SK-N-MC (cell line): ENCODE measurements at places on chromosomes 5 and 9.

GRCh38 chr9:81737871-81738507, 48.6 kb upstream of the TLE1 start:
- DNase-seq, result no peak

GRCh38 chr5:163670036-163670435, 164.6 kb downstream of the MAT2B start:
- no peak for DNase-seq

- DNase-seq, result no peak
Observed at GRCh38 chr5:38321978-38322377, 63.6 kb downstream of the EGFLAM start.

GRCh38 chr9:119453490-119453911, 84.3 kb upstream of the BRINP1 start:
- DNase-seq, result no peak

DNA sequence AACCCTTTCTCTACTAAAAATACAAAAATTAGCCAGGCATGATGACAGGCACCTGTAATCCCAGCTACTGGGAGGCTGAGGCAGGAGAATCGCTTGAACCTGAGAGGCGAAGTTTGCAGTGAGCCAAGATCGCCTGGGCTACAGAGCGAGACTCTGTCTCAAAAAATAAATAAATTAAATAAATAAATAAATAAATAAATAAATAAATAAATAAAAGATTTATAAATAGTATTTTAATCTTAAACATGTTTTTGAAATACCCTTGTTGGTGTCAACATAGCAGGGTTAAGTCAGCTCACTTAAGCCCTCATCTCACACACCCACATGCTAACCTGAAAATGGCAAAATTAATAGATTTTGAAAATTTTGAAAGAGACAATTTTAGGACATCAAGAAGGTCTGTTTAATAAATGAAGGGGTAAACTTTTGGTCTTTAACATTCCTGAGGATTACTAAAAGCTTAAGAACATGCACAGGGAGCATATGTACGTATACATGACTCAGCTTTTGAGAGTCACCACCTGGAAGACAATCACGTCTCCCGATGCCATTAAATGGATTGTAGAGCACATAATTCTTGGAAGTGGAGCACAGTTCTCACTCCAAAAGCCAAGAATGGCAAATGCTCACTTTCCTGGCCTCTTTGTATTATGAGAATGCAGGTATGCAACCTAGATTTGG, 202.5 kb downstream of the GDNF start:
- DNase-seq, result no peak

- no peak for DNase-seq
Observed at GRCh38 chr9:137411260-137411644, 11.7 kb downstream of the EXD3 start.
